ENCODE measurements at places on chromosomes 16 and 17.

- DNase-seq, result no peak
Measured at GRCh38 chr16:75965504-75966374, 239.4 kb upstream of the CPHXL start.

DNA sequence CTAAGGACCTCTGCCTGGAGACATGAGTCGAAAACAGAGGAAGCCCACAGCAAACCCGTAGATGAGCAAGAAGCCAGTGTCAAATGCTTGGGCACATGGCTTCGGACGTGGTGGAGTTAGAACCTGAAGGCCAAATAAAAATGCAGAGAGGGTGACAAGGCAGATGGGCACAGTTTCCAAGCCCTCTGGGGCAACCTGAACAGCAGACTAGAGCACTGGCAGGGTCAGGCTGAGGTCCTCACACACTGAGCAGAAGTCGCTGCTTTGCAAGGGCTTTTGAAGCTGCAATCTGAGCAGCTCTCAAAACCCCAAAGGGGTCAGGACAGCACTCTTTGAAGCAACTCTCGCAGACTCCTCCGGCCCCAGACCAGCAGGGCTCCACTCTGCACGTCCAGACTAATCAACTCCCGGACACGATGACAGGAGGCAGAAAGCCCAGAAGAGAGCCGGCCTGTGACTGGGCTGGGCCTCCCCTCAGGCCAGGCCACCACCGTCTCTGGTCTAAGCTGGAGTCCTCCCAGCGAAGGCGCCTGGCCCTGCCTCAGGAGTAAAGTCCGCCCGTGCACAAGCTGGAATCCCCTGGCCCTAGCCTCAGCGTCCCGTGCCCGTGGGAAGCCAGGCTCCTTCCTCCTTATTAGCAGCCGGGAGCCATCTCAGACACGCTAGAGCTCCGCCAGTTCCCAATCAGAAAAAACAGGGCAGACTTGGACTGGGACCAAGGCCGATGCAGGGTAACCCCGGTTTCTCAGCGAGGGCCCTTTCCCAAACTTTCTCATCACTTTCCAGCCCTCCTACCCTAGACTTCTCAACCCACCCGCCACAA, 924 bp downstream of the SMARCD2 start:
- DNase-seq, result no peak

DNA sequence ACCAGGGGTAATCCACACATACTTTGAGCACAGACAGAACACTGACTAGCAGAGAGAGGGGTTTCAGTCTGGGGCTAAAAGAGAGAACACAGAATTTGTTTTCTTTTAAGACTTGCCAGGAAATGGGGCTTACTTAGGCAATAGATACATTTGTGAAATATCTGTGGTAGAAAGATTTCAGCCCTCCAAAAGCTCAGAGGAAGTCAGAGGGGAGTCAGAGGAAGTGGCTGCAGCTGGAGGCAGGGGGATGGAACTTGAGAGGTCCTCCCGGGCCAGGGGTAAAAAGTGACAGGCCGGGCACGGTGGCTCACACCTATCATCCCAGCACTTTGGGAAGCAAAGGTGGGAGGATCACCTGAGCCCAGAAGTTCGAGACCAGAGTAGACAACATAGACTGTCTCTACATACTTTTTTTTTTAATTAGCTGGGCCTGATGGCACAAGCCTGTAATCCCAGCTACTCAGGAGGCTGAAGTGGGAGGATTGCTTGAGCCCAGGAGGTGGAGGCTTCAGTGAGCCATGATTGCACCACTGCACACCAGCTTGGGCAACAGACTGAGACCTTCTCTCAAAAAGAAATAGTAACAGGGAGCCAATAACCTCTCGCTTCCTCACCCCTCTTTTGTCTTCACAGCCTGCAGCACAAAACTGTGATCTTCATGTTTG, 49.9 kb downstream of the NLRC5 start:
- no peak for DNase-seq

DNA sequence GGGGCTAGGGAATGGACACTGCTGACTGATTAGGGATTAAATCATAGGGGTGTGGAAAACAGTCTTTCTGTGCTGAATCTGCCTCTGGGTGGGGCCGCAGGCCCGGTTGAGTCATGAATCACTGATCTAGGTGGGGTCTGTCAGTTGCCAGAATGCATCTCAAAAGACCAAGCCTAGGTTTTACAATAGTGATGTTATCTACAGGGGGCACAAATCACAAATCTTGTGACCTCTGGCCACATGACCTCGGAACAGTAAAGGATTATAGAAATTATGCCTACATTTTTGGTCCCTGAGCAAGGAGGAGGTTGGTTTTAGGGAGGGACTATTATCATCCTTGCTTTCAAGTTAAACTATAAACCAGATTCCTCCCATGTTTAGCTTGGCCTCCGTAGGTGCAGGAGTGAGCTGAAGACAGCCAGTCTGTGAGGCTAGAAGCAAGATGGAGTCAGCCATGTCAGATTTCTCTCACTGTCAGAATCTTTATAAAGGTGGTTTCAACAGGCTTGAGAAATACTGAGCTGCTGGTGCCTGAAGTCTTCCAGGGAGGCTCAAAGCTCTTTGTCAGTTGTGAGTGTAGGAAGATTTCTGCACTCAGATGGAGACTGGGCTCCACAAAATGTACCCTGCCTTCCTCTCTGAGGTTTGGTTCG, 12.9 kb downstream of the GNGT2 start:
- no peak for DNase-seq

DNA sequence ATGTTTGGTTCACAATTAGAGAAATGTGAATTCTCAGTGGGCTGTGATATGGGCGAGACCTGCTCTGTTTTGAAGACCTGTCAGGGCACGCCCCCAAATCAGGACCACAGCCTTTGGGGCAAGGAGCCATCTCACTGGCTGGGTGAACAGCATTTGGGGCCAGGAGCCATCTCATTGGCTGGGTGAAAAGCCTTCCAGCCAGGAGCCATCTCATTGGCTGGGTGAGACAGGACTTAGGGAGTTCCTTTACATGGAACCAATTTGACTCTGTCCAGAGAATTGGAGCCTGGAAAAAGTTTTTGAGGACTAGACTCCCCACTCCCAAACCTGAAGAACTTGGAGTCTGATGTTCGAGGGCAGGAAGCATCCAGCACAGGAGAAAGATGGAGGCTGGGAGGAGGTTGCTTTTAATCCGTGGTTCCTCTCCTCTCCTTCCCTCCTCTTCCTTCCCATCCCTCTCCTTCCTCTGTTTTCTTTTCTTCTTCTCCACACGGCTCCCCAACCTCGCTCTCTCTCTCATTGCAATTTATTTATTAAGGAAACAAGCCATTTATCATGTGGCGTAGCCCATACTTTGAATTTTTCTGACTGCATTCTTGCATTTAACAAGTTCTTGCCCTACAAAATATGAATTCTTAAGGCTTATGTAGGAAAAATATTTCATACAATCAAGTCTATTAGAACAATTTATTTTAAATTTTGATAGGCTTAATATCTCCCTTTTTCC, 19.7 kb downstream of the FOXL1 start:
- DNase-seq, result no peak

DNA sequence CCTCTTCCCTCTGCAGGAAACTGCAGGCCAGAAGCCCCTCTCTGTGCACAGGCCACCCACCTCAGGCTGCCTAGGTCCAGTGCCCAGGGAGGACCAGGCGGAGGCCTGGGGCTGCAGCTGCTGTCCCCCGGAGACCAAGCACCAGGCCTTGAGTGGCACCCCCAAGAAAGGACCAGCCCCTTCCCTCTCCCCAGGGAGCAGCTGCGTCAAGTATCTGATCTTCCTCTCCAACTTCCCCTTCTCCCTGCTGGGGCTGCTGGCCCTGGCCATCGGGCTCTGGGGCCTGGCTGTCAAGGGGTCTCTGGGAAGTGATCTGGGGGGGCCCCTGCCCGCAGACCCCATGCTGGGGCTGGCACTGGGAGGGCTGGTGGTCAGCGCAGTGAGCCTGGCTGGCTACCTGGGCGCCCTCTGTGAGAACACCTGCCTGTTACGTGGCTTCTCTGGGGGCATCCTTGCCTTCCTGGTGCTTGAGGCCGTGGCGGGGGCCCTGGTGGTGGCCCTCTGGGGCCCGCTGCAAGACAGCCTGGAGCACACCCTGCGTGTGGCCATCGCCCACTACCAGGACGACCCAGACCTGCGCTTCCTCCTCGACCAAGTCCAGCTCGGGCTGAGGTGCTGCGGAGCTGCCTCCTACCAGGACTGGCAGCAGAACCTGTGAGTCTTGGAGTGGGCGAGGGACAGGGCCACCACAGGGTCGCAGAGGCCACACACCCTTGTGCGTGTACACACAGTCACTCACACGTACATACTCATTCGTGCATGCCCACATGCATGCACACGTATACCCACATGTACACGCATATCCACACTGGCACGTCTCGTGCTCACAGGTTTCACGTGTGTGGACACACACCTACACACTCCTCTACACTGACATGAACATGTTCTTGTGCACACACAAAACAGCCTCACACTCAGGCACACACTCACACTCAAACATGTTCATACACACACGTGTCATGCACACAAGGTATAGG, 8.3 kb downstream of the TSPAN10 start:
- no peak for DNase-seq

- DNase-seq, result no peak
Measured at GRCh38 chr17:77245162-77245926, 104.6 kb downstream of the SEC14L1 start.

DNA sequence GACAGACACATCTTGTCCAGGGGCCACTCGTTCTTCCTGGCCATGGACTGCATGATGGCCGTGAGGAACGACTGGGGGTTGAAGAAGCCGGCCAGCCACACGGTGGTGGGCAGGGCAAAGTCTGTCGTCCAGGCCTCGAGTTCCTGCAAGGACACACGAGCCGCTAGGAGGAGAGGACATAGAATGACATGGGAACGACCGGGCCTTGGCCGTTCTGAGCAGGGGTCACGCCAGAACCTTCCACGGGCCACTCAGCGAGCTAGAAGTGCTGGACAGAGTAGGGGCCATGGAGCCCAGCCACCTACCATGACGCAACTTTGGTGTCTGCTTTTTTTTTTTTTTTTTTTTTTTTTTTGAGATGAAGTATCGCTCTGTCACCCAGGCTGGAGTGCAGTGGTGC, 47.0 kb downstream of the PGS1 start:
- no peak for DNase-seq

DNA sequence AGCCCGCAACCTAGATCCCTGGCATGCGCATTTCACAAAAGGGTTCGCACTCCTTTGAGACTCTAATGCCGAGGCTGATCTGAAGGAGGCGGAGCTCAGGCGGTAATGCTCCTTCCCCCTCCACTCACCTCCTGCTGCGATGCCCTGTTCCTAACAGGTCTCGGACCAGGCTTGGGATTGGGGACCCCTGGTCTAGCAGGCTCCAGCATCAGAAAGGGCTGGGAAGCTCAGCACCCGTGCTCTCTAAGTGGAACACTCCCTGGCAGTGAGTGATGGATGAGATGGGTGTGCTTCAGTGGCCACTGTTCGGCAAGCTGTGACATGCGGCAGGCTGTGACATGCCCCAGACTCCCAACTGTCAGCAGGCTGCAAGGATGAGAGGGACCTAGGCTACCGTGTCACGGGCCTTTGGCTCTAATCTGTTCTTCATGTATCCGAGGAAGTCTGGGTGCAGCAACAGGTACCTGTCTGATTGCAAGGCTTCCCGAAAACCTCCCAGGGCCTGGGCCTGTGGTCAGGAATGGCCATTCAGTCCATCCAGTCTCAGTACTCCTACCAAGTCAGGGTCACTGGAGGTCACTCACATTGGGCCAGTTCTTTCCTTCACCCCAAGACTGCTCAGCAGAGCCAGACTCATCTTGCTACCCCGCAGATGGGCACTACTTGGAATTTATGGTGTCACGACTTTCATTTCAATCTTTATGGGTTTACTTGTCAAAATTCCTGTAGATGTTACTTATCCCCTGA, 1.3 kb upstream of the ST6GALNAC2 start:
- no peak for DNase-seq

GRCh38 chr17:27153005-27153404, 140.9 kb upstream of the WSB1 start:
- no peak for DNase-seq

DNA sequence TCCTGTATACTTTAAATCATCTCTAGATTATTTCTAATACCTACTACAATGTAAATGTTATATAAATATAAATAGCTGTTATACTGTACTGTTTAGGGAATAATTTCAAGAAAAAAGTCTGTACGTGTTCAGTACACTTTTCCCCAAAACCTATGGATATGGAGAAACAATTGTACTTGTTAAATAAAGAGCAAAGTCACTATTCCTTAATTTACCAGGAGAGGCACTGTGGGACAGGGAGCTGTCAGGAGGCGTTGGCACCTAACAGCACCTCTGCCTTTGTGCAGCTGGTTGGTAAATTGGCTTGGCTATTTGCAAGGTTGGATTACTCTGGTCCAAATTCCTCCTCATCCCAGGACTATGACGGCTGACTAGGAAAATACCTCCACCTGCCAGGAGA, 28.0 kb downstream of the CRHR1 start:
- DNase-seq, result no peak

DNA sequence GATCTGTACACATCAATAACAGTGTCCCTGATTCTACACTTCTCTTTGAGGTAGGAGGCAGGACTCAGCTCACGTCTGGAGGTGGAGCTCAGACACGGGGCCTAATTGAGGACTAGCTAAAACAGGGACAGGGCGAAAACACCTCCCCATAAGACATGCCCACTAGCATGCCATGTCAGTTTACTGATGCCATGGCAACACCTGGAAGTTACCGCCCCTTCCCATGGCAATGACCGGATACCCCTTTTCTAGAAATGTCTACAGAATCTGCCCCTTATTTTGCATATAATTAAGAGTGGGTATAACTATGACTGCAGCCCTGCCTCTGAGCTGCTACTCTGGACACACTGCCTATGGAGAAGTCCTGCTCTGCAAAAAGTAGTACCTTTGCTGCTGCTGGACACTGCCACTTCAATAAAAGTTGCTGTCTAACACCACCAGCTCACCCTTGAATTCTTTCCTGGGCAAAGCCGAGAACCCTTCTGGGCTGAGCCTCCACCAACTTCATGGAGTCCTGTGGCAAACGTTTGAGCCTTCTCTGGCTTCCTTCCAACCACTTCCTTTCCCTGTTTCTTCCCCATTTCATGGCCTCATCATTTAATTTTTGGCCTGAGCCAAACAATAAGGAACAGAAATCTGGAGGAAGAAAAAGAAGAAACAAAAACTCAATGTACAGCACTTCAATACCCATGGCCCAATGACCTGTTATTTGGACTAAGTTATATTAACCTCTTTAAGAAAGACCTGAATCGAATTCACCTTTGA, 21.0 kb downstream of the PHB1 start:
- DNase-seq, result peak; percentile 13

- DNase-seq, result no peak
Measured at GRCh38 chr16:68696514-68696913, 40.6 kb upstream of the CDH1 start.

- no peak for DNase-seq
Measured at GRCh38 chr16:72922714-72923113, 125.2 kb downstream of the ZFHX3 start.

- peak; percentile 93 for DNase-seq
Measured at GRCh38 chr16:30409125-30410060, 2.0 kb downstream of the ZNF771 start.

GRCh38 chr17:82781894-82782274, 30.0 kb downstream of the TBCD start:
- DNase-seq, result no peak

DNA sequence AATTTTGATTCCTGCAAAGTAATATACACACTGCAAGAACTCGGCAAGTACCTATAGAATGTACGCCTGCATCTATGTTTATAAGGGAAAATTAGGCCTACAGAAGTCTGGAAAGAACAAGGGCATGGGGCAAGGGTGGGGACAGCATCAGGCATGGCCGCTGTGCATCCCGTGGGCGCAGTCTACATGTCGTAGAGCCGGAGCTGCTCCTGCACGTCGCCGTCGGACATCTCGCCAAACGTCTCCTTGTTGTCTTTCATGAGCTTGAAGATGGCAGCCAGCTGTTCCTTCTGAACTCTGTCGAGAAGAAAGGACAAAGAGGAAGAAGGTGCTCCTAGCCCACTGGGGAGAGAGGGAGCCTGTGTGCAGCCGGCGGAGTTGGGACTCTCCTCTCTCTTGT, 33.4 kb downstream of the MXRA7 start:
- no peak for DNase-seq

Data from chondrocyte (in vitro differentiated cells).